Activated naive CD8-positive, alpha-beta T cell treated with anti-CD3 and anti-CD28 coated beads, Interleukin-2, amount 50 U/mL, for 24 hours (primary cell): ENCODE measurements at places on chromosomes 1 and 21.

- DNase-seq = no peak
Measured at GRCh38 chr1:197137322-197137721, 9.1 kb downstream of the ASPM start.

DNA sequence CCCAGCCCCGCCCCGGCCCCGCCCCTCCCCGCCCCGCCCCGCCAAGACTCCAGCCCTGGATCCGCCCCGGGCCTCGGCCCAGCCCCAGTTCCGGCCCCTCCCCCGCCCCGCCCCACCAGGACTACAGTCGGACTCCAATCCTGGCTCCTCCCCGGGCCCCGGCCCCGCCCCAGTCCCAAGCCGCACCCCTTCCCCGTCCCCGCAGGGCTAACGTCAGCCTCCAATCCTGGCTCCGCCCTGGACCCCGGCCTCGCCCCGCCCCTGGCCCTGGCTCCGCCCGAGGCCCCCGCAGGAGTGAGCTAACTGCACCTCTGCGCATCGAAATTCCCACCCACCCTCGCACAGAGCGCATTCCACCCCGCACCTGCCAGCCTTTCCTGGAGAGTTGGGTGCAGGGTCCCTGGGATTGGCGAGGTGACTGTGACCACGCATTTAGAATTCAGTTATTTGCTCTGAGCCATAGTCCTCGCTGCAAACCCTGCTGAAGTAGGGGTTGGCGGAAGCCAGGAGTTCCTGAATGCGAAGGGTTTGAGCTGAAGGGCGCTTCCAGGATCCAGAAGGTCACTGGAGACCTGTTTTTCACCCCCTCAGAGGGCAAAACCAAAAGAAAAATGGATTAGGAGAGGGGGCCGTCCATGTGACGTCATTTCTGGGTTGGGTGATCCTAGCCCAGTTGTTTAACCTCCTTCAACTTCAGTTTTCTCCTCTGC is 588 bp upstream of the IGSF8 start:
- DNase-seq = peak; percentile 99

- no peak for DNase-seq
Measured at GRCh38 chr1:42944246-42944928, 14.3 kb downstream of the SLC2A1 start.

DNA sequence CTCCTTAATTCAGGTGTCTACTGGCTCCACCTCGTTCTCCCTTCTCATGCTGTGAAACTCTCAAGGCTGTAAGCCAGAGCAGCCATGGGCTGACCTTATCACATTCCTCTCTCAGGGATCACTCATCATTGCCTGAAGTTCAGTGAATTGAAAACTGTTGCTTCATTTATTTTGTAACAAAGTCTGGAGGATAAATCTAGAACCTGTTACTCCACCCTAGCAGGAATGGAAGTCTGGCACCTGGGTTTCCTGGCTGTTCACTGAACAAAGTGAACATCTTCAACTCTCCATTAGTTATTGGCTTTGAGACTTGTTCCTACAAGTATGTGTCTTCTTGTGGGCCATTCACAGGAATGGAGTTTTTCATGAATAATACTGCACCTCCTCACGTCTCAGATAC is 584.1 kb downstream of the PTPRU start:
- DNase-seq = no peak

DNA sequence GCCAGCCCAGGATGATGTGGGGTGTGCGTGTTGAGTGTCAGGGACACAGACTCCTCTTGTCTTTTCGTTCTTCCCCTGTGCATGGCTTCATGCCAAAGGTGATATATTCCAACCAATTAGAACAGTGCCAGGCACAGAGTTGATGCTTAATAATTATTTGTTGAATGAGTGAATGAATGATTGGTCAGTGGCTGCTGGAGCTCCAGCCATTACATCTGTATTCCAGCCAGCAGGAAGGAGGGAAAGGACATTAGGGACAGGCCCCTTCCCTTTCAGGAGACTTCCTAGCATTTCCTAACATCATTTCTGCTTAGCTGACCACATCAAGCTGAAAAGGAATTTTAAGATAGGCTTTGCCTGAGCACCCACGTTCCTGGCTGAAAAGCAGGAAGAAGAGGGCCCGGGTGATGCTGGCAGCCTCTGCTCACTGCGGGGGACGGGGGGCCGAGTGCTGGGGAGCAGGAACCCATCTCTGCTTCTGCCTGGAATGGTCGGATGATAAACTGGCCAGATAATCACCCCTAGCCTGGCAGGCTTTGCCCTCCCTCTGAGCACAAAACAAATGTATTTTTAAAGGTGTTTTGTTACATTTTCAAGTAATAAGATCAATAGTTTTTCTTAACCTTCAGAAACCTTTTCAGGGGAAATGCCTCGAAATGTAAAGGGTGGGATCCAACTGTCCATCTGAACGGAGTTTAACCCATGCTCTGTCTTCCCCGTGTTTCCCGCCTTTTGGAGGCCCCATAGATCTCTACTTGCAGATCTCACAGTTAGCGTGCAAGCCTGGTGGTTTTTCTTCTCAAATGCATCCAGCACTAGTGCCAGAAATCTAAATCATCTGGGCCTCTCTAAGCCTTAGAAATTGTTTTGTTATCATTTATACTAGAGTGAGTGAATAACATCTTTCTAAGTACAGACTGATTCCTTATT is 39.0 kb downstream of the SLC37A1 start:
- no peak for DNase-seq

- no peak for DNase-seq
Measured at GRCh38 chr1:14090062-14090461, 390.1 kb downstream of the PRDM2 start.

DNA sequence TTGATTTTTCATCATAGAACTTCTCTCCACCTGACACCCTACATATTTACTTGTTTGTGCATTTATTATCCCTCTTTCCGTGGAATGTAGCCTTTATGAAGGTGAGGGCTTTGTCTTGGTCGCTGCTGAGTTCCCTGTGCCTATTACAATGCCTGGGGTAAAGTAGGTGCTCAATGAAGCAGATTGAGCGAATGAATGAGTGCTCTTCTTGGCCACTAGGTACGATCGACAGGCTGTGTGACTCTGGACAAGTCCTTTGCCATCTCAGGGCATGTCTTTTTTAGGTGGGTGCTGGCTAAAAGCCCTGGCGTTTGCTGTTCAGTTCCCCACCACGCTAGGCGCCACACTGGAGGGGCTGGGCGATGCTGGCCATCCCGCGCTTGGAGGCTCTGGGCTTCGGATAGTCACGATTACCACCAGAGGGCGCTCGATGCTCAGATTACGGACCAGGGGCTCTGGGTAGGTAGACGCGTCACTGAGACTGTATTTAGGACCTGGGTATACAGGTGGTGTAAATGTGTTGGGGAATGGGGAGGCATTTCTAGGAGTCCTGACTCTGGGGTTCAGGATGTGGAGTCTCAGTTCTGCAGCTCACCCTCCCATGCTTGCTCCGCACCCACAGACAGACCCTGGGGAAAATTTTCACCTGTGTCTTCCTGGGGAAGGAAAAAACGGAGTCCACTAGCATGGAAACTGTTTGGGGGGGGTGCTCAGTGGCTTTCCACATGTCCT is 71.0 kb upstream of the CSF3R start:
- DNase-seq = peak; percentile 79

GRCh38 chr1:37718181-37718900 is 26.0 kb downstream of the CDCA8 start:
- DNase-seq = no peak

DNA sequence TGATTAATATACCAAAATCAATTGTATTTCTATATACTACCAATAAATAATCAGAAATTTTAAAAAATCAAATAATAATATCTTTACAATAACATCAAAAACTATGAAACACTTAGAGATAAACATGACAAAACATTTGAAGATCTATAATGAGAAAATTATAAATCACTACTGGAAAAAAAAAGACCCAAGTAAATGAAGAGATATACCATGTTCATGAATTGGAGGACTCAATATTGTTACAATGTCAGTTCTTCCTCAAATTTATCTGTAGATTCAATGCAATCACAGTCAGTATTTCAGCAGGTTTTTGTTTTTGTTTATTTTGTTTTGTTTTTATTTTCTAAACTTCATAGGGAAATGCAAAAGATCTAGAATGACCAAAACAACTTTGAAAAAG is 4.2 kb upstream of the ITPKB start:
- no peak for DNase-seq

DNA sequence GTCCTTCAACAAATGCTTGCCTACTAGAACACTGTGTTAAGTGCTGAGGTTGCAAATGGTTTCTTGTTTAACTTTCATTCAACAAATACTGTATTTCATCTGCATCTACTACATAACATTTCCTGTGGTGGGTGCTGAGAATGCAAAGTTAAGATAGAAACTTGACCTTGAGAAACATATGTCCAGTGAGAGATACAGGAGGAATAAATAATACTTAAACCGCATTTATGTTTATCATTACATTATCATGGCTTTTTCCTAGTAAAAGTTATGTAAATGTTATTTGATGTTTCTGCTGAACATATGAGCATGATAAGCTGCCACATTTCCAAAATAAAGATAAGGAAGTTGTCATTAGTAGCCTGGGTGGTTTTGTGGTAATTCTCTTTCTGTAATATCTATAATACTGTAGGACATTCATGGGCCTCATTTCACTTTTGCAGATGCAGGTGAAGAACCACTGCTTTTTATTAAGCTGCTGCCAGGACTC is 590.4 kb downstream of the PLPP3 start:
- DNase-seq = no peak

GRCh38 chr21:36735724-36736320 is 36.9 kb downstream of the SIM2 start:
- DNase-seq = no peak

- no peak for DNase-seq
Measured at GRCh38 chr1:221723848-221724236, 18.0 kb downstream of the DUSP10 start.

GRCh38 chr1:216332003-216332402 is 91.2 kb downstream of the USH2A start:
- no peak for DNase-seq

- DNase-seq = no peak
Measured at GRCh38 chr1:230760360-230760827, 13.2 kb downstream of the CAPN9 start.

GRCh38 chr1:10019561-10019960 is 13.2 kb upstream of the UBE4B start:
- no peak for DNase-seq

DNA sequence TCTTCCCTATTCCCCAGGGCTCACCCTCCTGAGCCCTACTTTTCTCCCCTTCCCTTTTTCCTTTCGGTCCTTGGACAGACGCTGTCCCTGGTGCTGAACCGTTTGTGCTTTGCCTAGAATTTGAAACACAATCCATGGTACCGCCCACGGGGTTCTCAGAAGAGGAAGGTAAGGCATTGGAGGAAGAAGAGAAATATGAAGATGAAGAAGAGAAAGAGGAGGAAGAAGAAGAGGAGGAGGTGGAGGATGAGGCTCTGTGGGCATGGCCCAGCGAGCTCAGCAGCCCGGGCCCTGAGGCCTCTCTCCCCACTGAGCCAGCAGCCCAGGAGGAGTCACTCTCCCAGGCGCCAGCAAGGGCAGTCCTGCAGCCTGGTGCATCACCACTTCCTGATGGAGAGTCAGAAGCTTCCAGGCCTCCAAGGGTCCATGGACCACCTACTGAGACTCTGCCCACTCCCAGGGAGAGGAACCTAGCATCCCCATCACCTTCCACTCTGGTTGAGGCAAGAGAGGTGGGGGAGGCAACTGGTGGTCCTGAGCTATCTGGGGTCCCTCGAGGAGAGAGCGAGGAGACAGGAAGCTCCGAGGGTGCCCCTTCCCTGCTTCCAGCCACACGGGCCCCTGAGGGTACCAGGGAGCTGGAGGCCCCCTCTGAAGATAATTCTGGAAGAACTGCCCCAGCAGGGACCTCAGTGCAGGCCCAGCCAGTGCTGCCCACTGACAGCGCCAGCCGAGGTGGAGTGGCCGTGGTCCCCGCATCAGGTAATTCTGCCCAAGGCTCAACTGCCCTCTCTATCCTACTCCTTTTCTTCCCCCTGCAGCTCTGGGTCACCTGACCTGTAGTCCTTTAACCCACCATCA is 10.4 kb downstream of the BCAN start:
- DNase-seq = no peak

GRCh38 chr1:214124281-214124805 is 136.6 kb downstream of the PROX1 start:
- DNase-seq = no peak

DNA sequence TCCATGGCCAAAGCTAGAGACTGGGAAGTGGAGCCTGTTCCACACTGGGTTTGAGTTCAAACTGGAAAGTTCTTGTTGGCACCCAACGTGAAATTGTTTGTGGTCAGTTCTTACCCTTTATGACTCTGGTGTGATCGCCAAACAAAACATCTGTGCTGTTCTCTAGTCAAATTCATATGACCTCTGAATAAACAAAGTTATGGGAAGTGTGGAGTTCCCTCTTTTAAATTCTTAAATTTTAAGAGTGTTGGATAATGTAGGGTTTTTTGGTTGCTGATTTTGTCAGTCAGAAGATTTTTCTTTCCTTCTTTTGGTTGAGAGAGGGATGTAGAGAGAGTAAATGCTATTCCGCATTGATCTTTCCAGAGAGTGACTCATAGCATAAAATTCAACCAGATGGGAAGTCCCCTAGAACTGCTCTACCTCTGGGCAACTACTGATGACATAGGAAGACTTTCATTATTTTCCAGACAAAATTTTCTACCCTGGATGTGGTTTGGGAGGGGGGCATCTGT is 36.4 kb downstream of the CHML start:
- no peak for DNase-seq

GRCh38 chr1:228478912-228479711 is 8.1 kb upstream of the RNF187 start:
- DNase-seq = no peak

GRCh38 chr1:6464514-6464836 is 1.5 kb downstream of the TNFRSF25 start:
- peak; percentile 57 for DNase-seq

- DNase-seq = no peak
Measured at GRCh38 chr1:199804526-199804925, 223.0 kb upstream of the NR5A2 start.

DNA sequence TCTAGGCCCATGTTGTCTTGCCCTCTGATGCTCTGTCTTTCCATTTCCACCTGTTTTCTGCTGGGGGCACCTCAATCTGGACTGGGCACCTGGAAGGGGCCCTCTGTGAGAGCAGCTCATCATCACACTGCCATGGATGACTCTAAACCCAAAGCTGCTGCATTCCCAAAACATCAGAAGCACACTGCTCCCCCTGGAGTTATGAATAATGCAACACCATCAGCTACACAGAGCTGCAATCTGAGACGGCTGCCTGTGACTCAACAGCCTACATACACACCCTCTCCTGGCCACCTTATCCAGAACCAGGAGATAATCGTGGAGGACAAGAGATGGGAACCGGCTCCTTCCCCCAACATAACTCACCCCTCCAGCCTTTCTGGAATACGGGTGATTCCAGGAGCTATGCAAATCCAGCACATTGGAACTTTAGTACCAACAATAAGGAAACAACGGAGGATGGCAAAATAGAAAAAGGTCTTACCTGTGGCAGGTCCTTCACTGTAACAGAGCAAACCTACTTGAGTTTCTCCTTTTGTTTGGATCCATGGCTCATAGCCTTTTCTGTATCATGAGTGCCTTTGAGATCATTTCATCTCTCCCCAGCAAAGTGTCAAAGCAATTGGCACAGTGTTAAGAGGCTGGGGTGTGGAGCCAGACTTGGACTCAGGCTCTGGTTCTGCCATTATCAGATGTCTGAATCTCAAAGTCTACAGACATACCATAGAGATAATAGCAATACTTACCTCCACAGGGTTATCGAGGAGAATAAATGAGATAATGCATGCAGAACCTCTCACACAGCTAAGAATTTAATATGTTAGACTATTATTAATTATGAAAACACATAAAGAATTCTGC is 29.3 kb downstream of the AK2 start:
- DNase-seq = no peak
